ENCODE measurements at places on chromosomes 1 and 21. TPM values are rescaled to one million over a fixed set of nuclear protein-coding genes. Genes with fewer than 3 reads are reported as not detected.

Gene SLC35F3
- total RNA-seq, result not detected

Gene DSCAM
- under 0.01 TPM for total RNA-seq

Gene PADI2
- 0.22 TPM for total RNA-seq

Gene SYCP1
- not detected for total RNA-seq

Gene SPRR4
- not detected for total RNA-seq

Gene KMO
- not detected for total RNA-seq

Gene SELENBP1
- 3.1 TPM for total RNA-seq

Gene POU2F1
- total RNA-seq, result 3.7 TPM
